ENCODE measurements at places on chromosomes 5 and 9.

DNA sequence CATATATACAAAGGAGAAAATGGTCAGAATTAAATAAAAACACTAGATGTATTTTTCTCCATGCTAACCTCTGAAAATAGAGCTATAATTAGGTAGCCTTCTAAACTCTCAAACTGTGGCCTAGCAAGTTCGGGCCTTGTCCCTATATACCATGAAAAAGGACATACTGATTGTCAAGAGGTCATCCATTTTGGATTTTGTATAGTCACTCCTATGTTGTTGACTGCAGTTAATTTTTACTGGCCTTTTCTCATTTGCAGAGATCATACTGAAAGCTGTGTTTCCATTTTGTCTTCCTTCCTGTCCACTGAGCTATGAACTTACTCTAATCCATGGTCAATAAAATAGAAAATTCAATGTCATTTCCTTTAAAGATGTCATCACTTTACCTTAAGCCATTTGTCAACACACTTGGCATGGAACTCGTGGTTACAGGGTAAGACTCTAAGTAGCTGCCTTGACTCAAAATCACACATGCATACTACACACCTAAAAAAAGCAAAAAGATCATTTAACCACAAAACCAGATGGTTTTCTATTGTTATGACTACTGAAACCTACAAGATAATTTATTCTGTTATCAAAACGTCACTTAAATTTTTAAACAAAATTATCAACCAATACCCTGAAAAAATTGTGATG is 58.0 kb downstream of the RNF38 start:
- DNase-seq = no peak

GRCh38 chr5:1348986-1349245 is 4.0 kb upstream of the CLPTM1L start:
- no peak for DNase-seq

DNA sequence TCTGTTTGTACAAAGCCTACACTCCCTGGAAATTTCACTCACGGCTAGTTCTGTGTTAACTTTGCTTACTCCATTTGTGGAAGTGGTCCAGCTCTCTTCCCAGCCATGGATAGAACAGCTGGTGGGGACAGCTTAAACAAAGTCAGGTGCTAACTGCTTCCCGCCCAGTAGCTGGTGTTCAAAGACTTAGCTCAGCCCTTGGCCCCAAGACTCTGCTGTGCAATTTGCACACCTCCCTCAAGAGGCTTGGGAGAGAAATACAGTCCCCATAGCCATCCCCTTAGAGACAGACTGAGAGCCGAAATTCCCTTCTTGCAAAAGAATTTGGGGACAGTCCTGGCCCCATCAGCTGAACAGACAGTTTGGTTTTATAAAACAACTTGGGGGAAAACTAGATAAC is 73.8 kb upstream of the RAI14 start:
- DNase-seq = no peak

- no peak for DNase-seq
Observed at GRCh38 chr5:78779771-78780616, 131.4 kb upstream of the LHFPL2 start.

DNA sequence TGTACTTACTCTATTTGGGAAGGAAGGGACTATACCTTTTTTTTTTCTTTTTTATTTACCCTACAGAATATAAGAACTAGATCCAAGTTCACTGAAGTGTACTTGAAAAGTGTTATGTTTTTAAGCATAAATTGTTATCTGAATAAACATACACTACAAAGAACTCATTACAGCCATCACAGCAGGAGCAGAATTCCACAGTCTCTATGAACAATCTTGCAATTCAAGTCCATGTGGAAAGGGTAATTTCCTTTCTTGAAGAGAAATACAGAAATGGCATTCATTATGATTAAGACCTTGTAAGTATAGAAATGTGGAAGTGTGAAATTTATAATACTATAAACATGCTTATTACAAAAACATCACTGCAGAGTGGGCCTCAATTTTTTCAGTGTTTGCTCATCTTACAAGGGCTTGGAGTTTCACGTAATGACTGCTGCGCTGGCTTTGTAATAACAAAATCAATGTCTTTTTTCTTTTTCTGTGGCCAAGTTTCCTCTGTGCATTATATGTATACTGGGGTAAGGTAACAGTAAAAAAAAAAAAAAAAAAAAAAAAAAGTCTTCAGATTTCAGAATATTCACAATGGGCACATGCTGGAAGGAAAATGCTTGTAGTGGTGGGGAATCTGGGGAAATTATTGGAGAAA is 77.0 kb upstream of the GNA14 start:
- DNase-seq = no peak

DNA sequence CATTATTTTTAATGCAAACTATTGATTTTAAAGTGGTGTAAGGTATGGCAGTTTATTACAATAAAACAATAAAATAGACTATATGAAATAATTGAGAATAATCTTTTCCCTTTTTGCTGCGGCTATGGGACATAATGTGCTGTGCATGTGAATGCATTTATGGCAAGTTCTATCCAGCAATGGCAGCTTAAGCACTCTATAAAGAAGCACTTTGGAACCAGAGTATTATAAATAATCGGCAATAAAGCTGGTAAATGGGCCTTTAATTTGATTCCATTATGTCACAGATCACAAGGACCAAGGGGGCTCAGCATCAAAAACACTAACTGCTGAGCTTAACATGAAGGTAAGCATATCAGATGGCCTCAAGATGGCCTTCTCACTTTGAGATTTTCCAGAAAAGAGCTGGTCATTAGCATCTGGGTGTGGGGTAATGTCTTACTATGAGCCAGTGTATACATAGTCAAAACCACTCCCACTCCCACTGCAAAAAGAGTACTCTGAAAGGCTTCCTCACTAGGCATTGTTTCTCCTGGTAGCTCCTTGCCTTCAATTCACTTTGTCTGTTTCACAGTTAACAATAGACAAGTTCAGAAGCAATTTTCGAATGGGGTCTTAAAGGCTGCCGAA is 97.1 kb upstream of the ASTN2 start:
- no peak for DNase-seq

DNA sequence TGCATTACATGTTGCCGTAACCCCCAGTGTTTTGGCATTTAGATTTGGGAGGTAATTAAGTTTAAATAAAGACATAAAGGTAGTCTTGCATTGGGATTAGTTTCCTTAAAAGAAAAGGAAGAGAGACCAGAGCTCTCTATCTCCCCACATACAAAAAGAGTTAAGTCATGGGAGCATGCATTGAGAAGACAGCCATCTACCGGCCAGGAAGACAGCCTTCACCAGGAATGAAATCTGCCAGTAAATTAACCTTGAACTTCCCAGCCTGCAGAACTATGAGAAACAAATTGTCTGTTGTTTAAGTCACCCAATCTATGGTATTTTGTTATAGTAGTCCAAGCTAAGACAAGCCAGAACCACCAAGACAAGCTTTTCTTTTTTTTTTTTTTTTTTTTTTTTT is 567.0 kb upstream of the CDH18 start:
- DNase-seq = no peak

DNA sequence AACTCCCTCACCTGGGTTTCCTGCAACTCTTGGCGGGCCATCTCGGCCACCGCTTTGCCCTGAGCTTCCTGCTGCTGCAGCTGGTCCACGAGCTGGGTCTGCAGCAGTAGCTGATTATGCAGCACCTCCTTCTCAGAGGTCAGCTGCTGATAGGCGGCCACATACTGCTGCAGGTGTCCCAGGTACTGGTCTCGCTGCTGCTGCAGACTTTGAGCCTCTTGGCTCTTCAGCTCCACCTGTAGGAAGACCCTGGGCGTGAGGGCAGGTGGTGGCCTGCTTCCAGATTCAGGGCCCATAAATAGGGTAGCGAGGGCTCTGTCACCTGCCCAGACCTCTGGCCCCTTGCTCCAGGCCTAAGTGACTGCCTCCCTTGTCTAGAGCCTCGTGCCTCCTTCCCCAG is 16.7 kb downstream of the GOLGA2 start:
- no peak for DNase-seq

GRCh38 chr5:135313405-135313804 is 85.6 kb downstream of the MACROH2A1 start:
- DNase-seq = no peak

- no peak for DNase-seq
Observed at GRCh38 chr9:137075275-137075775, 2.0 kb upstream of the UAP1L1 start.

DNA sequence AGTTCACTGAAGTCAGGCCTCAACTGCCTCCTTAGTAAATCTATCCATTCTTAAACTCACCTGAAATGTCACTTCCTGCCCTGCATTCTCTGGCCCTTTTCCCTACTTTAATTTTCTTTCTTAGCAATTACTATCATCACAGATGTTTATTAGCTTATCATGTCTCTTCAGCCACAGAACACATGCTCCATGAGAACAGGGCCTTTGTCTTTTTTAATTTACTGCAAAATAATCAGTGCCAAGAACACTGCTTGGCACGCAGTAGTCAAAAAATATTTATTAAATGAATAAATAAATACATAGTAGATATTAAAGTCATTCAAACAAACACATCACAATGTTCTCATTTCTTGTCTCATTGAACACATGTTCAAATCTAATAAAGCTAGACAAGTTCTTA is 46.2 kb downstream of the SKIC3 start:
- no peak for DNase-seq

- DNase-seq = peak; percentile 31
Observed at GRCh38 chr9:7266911-7267595, 509.3 kb downstream of the KDM4C start.

GRCh38 chr5:98902733-98903132 is 26.1 kb downstream of the CHD1 start:
- DNase-seq = no peak

DNA sequence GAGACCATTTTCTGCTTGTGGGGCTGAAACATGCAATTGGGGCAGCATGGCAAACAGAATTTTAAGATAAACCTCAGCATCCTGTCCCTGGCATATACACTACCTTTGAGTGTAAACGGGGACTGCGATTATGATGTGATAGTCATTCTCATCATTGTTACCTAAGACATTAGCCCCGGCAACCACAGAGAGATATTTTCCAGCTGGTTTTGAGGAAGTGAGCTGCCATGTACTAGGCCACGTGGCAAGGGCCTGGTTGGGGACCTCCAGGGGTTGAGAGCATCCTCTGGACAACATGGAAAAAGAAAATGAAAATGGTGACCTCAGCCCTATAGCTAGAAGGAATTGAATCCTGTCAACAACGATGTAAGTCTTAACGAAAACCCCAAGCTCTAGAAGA is 623.6 kb upstream of the CDH18 start:
- DNase-seq = no peak

DNA sequence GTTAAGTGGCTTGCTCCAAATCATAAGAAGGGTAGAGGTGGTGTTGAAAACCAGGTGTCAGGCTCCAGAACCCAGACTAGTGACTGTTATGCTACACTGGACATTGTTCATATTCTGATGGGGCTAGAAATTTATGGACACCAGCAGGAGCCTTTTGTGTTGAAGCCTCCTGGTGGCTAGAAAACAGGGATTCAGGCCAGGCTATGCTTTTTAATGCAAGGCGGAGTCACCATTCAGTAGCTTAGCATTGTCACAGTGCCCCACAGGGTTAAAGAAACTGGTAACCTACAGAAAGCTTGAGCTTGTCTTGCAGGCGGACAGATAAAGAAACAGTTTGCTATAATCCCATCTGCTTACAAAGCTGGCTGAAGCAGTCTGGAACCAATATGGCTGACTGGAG is 23.0 kb upstream of the GOLM1 start:
- DNase-seq = no peak

DNA sequence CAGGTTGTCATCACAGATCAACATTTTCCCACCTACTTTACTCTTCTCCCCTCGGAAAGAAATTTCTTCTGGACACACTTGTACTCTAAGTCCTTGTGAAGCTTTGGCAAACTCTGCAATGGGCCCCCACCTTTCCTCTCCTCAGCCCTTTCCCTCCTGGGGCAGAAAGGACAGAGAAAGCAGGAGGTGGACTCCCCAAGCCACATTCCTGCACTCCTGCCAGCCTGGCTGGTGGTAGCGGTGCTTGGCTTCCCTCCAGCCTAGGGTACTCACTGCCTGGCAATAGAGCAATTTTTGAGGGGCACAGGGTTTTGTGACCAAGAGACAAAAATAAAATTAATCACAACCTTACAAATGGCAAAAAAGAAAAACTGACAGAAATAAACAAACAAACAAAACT is 451.4 kb downstream of the ZSWIM6 start:
- DNase-seq = no peak

- DNase-seq = no peak
Observed at GRCh38 chr5:50864466-50864865, 198.0 kb downstream of the PARP8 start.
